Fibroblast of skin of right biceps (primary cell): ENCODE measurements at places on chromosomes 3 and 15.

- DNase-seq, result peak; percentile 44
These were observed 38.1 kb upstream of the LDHAL6B start for GRCh38 chr15:59168536-59168935.

DNA sequence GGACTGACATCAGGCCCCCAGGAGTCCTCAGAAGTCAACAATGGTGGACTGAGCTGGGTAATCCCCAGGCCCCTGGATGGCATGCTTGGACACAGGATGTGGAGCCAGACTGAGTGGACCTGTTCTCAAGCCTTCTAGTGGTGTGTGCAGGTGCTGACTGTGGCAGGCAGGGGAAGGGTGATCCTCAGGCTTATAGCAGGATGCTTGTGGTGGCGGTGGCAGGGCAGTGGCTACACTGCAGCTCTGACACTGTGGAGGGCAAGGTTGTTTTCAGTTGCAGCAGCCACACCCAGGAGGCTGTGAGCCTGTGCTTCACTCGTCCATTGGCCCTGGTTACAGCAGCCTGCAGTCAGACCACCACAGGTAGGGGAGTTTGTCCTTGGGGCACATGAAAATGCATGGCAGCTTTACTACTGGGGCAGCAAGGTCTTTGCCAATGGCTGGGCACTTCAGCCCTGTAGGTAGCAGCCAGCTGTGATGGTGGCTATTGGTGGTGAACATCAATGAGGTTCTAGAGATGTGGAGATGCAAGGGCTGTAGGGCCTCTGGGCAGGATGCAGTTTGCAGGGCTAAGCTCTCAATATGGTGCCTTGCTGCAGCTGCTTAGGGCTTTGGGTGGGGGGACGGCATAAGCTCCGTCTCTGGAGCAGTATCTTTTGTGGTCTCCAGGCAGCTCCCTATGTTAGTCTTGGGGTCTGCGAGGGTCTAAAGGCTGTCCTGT lies 17.5 kb upstream of the MYO5A start:
- no peak for DNase-seq

DNA sequence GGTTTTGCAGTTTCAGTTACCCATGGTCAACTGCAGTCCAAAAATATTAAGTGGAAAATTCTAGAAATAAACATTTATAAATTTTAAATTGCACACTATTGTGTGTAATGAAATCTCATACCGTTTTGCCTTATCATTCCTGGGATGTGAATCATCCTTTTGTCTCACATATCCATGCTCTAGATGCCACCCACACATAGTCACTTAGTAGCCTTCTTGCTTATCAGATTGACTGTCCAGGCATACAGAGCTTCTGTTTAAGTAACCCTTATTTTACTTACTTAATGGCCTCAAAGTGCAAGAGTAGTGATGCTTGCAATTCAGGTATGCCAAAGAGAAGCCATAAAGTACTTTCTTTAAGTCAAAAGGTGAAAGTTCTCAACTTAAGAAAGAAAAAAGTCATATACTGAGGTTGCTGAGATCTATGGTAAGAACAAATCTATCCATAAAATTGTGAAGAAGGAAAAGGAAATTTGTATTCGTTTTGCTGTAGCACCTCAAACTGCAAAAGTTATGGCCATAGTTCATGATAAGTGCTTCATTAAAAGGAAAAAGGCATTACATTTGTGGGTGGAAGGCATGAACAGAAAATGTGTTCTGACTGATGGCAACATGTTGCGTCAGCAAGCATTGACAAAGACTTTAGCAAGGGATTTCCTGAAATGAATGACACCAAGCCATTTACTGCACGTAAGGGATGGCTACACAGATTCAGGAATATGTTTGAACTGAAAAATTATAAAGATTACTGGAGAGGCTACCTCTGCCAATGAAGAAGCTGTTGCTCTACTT lies 43.8 kb downstream of the SPATA16 start:
- DNase-seq, result peak; percentile 5

- DNase-seq, result no peak
These were observed 23.1 kb upstream of the CMTM6 start for GRCh38 chr3:32525720-32526119.

GRCh38 chr3:140189976-140190375 lies 255.0 kb downstream of the CLSTN2 start:
- no peak for DNase-seq

DNA sequence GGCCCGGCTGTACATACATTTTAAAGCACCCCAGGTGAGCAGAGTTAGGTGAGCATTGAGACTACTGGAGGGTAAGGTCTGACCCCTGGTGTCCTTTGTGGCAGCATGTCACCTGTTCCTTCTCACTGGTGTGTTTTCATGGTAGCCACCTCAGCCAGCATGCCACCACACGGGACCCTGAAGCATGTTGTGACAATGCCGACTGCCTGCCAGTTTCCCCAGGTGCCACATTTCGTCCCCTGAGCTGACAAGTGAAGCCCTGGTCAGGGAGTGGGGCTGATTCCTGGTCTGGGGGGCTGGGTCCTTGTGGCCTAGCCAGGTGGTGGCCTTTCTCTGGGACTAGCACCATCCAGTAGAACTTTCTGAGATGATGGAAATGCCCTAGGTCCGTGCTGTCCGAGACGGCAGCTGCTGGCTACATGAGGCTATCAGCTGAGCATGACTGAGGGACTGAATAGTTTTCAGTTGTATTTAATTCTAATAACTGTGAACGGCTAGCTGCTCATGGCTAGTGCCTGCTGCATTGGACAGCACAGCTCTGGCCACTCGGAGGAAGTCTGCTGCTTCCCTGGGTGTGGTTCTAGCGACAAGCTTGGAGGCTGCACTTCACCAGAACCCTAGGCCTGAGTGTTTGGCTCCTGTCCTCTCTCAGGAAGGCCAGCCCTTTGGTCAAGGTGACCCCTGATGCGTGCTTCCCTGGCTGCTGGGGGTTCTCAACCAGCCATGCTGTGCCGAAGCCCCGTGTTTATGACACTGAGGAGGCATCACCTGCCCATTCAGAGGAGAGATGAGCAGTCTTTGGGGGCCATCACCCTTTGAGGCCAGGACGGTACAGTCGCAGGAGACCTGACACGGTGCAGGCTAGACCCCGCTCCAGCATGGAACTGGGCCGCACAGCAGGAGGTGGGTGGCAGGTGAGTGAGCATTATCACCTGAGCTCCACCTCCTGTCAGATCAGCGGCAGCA lies 3.9 kb downstream of the C3orf22 start:
- no peak for DNase-seq

DNA sequence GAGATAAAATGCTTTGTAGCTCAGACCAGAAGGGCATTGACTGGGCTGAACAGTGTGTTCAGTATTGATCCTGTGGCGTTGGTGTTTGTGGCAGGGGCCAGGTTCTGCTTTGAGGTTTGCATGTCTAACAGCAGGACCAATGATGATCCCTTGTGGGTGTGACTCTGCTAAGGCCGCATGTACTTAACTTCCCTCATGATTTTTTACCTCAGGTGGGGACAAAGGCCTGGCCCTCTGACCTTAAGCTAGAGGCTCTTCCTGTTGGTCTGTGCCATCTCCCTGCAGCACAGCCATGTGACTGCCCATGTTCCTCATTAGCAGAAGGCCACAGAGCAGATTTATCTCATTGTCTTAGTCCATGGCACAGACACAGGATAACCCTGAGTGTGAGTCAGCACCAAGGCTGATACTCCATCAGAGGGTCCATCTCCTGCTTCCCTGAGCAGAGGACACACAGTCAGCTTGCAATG lies 34.3 kb upstream of the BSN start:
- DNase-seq, result no peak

GRCh38 chr3:84904212-84904611 lies 54.6 kb upstream of the CADM2 start:
- DNase-seq, result no peak

DNA sequence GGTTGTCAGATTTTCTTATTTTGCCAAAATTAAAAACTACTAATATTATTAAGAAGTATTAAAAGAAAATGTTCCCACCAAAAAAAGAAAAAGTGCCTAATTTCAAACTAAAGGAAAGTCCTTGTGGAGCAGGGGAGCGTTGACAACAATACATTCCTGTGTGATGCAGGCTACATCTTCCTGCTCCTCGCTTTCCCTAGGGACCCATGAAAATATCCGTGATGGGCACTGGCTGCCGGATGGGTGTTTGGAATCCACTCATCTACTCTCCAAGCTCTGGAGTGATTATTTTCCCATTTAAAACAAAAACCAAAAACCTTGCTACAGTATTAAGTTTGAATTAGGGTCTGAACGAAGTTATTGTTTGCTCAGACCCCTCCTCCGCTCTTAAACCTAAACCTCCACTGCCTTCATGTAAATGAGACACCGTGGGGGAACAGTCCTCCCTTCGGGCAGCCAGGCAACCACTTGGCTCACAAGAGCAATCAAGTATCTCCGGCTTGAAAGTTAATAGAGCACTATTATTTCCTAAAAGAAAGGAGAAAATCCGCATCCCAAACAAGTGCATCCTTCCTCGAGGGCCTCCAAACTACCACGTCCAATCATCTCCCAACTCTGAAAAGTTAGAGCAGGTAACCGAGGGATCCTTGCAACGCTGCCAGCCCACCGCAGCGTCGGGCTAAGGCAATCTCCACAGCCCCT lies 1.5 kb downstream of the ITGB5 start:
- peak; percentile 73 for DNase-seq

DNA sequence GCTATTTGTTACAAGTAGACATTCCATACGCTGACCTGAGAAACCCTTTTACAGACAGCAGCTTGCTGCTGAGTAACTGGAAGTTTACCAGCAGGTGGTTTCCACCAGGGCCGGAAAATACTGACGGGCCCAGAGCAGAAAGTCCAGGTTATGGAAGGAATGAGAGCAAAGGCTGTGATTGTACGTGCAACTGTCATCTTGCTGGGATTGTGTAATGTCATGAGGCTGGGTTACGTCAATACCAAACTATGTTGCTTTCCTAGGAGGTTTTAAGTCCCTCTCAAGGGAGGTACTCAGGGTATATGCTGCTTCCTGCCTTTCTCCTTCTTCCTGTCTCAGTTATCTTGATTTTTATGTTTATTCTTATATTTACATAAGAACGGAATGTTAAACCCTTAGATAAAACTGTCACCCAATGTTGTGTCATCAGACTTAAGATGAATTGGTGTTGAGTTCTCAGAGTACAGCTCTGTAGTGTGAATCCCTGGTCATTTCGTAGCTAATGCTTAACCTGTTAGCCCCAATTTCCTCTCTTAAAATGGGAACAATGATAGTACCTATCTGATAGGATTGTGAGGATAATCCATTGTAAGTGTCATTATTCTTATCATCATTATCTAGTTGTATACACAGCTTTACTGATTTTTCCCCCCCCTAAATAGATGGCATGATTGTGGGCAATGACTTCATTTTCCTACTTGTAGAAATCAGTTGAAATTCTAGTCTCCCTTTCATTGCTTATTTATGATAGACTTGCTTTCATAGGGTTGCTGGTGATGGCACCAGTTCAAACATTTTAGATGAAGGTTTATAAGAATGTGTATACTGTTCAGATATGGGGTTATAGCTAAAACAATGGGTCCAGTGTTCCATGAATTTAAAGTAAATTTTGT lies 101.4 kb downstream of the FNDC3B start:
- DNase-seq, result peak; percentile 92

- DNase-seq, result peak; percentile 73
These were observed 88.7 kb downstream of the TFG start for GRCh38 chr3:100798012-100798411.

DNA sequence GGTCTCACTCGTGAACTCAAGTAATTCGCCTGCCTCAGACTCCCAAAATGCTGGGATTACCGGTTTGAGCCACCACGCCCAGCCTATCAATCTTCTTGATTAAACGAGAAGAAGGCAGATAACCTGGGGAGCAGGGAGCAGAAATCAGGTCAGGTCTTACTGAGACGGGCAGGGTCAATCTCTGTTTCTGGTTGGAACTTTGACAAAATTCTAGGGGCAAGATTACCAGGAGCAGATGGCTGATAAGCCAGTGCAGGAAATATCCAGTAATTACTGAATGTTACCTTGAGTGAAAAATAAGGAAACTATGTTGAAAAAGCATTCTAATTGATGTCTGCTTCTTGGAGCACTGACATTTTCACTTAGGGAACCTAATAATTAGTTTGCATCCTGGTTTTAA lies 24.4 kb upstream of the GOLM2 start:
- DNase-seq, result no peak

GRCh38 chr3:128996726-128997125 lies 2.9 kb upstream of the CFAP92 start:
- no peak for DNase-seq

- DNase-seq, result no peak
These were observed 70.4 kb downstream of the FOXP1 start for GRCh38 chr3:71513081-71513480.

DNA sequence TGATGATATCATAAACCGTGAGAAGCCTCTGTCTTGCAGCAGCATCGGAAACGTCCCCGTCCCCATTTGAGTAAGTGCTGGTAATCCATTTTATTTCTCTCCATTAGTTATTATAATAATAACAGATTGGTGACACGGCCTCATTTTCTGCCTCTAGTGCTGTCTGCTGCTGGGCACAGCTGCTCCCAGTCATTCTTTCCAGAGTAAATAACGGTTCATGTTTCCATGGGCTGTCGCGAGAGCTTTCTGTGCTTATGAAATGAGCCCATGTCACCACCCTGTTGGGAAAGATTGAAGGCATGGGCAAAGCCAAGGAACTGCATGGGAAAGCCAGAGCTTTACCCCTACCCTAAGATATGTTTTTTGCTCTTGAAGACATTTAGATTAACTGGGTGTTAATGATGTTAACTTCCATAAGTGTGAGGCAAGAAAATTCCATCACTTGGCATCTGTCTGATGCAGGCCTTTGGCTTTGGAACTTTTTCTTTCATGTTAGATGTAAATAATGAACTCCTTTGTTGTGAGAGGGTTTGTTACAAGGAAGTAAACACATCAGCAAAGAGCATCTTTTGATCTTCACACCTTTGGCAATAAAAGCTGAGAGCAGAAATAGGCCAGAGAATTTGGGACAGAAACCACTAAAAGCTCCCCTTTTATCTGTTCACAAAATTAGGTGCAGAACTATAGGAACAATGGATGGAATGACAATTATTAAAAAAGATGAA lies 141.8 kb downstream of the FILIP1L start:
- DNase-seq, result no peak

DNA sequence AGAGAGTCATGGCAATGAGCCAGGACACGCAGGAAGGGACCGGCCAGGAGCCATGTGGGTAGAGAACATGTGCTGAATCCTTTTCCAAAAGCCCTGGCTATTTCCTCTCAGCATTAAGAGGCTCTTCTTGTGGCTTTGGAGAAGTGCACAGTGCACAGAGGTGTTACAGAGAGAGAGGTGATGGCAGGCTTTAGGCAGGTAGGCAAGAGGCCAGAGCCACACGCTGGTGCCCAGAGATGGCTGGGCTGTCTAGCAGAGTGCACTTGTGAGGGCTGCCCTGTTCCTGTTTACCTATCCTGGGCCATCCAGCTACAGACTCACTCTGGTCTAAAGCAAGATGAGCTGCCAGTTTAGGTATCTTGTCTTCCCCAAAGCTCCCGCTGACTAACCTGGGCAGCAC lies 402.6 kb downstream of the OCA2 start:
- no peak for DNase-seq
